Large intestine (tissue), 12 donors: ENCODE measurements at places on chromosomes 2 and 18.

DNA sequence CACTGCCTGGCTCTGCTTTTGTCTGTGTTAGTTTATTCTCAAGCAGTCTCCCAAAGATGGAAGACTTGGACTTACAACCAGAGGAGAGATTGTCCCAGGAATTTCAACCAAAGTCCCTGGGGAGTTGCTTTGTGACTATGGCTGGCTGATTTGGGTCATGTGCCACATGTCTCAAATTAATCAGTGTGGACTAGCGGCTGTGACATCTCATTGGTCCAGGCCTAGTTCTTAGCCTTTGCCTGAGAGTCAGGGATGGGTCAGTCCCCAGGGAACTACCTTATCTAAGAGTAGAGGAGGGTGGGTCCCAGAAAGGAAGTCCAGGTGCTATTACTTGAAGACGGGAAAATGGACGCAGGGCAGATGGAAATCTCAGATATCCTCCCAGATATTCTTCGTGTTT is 217.1 kb downstream of the ACKR3 start:
- DNase-seq, result no peak

- no peak for DNase-seq
Observed at GRCh38 chr2:232410238-232410900, 3.7 kb downstream of the ALPG start.

DNA sequence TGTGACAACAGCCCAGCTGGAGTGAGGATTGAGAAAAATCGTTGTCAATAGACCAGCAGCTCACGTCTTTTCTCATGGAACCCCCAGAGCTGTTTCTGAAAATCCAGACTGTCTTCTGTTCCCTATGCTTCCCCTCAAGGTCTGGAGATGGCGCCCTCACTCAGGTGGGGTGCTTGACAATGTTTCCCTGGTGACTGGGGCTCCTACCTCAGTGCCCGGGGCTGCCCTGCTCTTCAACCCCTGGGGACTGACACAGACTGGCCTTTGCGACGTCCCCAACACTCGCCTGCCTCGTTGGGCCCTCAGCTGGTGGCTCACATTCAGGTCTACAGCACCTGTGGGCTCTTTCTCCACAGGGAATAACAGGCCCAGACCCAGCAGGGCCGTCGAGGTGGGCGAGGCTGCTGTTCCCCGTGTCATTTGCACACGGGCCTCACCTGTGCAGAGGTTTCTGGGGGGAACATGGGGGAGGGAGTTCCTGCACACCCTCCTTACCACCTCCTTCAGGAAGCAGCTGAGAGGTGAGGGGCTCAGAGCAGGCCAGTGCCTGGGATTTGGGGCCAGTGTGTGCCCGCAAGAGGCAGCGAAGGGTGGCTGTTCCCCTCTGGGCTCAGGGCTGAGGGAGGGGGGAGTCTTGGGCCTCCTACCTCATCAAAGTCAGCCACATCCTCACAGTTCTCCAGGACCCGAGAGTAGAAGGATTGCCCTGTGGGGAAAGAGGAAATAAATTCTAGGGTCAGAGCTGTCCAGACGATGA is 59.3 kb upstream of the OTOF start:
- DNase-seq, result no peak

GRCh38 chr18:63216516-63217311 is 102.9 kb downstream of the BCL2 start:
- DNase-seq, result no peak

DNA sequence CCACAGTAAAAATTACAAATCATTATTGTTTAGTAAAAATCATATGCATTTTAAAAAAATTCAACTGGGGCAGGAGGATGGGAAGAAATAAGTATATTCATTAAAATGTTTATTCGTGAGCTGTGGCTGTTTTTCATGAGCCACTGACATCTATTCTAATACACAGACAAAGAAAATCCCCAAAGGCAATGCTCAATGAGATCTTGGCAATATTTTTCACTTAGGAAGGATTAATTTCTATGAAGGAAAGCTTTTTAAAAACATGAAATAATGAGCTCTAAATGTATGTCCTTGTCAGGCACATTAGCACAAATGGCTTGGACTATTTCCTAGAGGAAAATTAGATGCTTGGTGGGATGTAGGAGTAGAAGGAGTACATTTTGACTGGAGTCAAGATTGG is 262.0 kb upstream of the MMADHC start:
- DNase-seq, result no peak

DNA sequence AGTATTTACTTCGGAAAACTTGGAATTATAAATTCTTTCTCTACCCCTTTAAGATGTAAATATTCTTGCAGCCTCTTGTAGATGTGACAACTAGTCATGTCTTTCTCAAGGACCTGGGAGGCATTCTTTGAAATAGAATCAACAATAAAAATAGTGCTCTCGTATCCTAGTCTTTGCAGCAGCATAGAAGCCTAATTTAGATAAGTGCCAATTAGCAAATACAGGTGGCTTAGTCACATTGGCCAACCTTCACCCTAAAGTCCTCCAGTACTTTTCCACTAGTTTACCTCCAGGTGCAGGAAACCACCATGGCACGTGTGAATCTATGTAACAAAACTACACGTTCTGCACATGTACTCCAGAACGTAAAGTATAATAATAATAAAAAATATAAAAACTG is 3.5 kb upstream of the ZSWIM2 start:
- no peak for DNase-seq

- no peak for DNase-seq
Observed at GRCh38 chr2:176076063-176076462, 7.7 kb downstream of the EVX2 start.

DNA sequence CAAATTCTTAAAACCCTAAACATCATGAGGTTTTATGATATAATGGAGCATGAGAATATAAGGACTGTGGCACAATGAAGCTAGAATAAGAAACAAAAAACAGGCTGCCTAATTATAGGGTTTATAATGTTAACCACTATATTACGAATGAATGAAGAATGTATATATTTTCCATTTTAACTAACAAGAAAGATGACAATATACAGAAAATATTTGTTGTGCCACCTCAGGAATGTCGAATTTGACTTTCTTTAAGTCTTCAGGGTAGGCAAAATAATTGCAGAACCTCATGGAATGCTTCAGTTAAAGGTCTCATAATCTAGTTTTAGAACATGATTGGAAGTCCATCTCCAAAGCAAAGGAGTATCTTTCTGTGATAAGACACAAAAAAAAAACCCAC is 282.9 kb upstream of the SLC8A1 start:
- DNase-seq, result no peak

GRCh38 chr2:164371916-164372315 is 249.4 kb downstream of the GRB14 start:
- DNase-seq, result no peak

DNA sequence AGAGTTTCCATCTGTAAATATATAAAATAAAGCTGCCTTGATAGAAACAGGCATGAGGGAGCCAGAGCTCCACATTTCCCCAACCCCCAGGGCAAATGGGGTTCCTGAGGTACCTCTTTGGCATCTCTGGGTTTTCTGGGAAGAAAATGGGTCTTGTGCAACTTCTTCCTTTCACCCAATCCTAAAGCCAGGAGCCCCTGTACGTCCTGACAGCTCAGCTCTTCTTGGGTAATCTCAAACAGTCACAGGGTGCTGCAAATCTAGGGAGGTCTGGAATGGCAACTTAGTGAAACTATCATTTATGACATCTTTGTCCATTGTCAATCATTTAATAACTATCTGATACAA is 36.6 kb upstream of the STAT1 start:
- no peak for DNase-seq

GRCh38 chr2:10123281-10123680 is 742 bp downstream of the RRM2 start:
- no peak for DNase-seq
